ENCODE measurements at places on chromosomes 12 and 14. TPM values are rescaled to one million over a fixed set of nuclear protein-coding genes. Genes with fewer than 3 reads are reported as not detected.

REP15 gene
- total RNA-seq = 0.22 TPM

DNA sequence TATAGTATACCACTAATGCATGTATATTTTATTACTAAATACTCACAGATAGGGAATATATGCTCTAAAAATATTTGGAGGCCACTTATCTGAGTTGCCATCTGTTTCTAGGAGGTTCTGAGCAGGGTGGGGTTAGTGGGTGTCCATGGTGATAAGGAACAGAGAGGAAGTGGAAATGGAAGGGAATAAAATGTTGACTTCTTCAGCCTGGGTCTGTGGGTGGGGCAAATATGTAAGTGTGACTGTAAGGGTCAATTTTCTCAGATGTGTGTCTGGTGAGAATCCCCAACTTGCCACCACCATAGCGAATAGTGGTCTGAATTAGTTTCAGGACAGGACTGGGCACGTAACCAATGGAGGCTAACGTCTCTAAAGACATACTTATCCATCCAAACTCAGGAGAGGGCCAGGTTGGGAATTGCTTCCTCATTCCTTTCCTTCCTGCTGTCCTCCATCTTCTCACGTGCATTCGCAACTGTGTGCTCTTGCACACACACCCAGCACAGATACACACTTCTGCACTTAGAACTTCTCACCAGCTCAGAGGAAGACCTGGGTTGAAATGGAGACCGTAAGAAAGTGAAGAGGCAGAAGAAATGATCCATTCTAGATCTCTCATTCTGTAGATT is 54.2 kb upstream of the GZMB start:
- no peak for DNase-seq

- no peak for DNase-seq
Measured at GRCh38 chr14:101290611-101291010, 270.7 kb upstream of the DIO3 start.

- no peak for DNase-seq
Measured at GRCh38 chr14:60125918-60126317, 34.2 kb downstream of the PCNX4 start.

- no peak for DNase-seq
Measured at GRCh38 chr12:117034701-117035151, 64.5 kb downstream of the TESC start.

DNA sequence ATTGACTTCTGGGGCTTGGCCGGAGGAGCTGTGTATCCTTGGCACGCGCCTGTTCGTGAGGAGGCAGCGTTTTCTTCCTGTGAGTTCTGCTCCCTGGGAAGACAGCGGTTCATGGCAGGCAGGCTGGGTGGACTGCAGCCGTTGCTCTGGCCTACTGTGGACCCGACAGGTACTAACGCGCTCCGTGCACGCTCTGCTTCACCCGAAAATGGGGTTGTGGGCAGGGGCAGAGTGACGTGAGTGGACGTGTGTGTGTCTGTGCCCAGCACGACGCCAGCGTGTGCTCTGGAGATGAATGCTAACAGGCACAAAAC is 179.1 kb downstream of the KIF26A start:
- DNase-seq = no peak

GRCh38 chr12:11798856-11799501 is 149.5 kb downstream of the ETV6 start:
- DNase-seq = no peak

DNA sequence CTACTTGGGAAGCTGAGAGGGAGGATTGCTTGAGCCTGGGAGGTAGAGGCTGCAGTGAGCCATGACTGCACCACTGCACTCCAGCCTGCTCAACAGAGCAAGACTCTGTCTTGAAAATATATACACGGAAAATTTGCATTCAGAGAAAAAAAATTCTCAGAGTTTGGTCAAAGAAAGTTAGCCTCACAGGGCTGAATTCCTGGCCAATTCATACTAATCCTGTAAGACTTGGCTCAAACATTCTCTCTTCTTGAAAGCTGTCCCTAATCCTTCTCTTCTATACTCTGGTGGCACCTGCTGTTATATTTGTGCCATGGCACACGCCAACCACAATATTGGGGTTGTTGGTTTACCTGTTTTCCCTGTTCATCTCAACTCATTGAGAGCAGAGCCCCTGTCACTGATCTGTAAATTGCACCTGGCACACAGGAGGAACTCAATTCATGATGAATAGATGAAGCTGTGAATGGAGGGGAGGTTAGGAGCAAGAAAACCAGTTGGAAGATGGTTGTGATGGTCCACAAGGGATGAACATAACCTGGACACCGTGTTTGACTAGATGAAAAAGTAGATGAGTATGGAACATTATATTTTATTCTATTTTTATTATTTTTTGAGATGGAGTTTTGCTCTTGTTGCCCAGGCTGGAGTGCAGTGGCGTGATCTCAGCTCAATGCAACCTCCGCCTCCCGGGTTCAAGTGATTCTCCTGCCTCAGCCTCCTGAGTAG is 36.8 kb upstream of the SPTSSA start:
- peak; percentile 38 for DNase-seq

SLCO1B3 gene
- not detected for total RNA-seq

TPH2 gene
- not detected for total RNA-seq

RASAL1 gene
- 3.2 TPM for total RNA-seq

PPP4R4 gene
- total RNA-seq = 13.2 TPM

KRT79 gene
- total RNA-seq = not detected

CLEC9A gene
- total RNA-seq = not detected

DNA sequence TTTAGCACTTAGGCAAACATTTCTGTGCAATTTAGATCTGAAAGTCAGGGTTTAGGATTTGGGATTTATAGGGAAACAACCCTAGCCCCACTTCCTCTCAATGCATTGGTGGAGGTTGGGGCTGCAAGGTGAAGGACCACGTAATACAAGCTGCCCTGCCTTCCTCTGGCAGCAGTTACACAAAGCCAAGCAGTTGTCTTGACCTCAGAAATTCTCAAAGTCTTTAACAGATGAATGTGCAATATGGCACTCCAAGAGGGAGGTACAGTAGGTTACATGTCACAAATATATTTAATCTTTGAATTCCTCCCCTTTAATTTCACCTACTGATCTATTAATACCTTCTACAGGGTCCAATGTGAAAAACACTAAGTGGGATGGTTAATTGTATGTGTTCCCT is 23.9 kb downstream of the IFNG-AS1 start:
- DNase-seq = no peak

GRCh38 chr12:53057816-53058500 is 8.1 kb downstream of the TNS2 start:
- DNase-seq = no peak

- DNase-seq = no peak
Measured at GRCh38 chr12:56792678-56793077, 29.6 kb downstream of the HSD17B6 start.

DNA sequence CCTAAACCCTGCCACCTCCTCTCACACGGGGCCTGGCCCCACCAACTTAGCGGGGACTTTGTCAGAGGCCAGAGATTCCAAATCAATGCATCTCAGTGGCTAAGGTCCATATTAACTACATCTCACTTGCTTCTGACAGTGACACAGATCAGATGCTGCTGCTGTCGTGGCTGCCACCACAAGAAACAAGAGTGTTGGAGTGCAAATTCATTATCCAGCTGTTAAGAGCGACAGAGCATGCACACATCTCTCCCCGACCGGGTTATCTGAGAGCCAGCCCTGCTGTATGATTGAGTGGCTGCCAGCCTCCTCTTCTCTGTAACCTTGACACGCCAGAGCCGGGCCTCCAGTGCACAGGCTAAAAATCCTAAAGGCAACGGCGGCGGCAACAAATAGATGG is 40.2 kb downstream of the SPRING1 start:
- no peak for DNase-seq

GRCh38 chr12:132330549-132330881 is 1.1 kb upstream of the GALNT9 start:
- no peak for DNase-seq

GRCh38 chr12:104740668-104741067 is 217.4 kb downstream of the SLC41A2 start:
- peak; percentile 49 for DNase-seq

- DNase-seq = no peak
Measured at GRCh38 chr12:114238808-114239207, 167.1 kb downstream of the TBX5 start.

DNA sequence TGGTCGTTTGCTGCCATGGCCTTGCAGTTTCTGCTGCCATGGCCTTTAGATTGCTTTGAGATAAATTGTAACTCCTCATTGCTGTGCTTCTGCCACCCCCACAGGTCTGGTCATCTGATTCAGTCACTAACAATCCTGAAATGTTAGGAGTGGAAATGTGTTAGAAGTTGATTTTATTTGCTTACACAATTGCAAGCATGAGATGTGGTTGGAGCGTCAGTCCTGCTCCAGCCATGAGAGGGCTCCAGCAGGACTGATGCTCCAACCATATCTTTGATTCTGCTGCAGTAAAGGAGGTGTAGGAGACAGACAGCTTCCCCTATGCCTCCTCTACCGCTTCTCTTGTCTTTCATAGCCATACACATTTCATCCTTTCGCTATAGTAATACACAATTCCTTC is 226.8 kb upstream of the RGS6 start:
- DNase-seq = no peak

- no peak for DNase-seq
Measured at GRCh38 chr12:47551426-47551851, 154.4 kb downstream of the RPAP3 start.

DEGS2 gene
- total RNA-seq = 0.52 TPM

LRRC43 gene
- 0.60 TPM for total RNA-seq

RAD51AP1 gene
- 76.5 TPM for total RNA-seq

DNA sequence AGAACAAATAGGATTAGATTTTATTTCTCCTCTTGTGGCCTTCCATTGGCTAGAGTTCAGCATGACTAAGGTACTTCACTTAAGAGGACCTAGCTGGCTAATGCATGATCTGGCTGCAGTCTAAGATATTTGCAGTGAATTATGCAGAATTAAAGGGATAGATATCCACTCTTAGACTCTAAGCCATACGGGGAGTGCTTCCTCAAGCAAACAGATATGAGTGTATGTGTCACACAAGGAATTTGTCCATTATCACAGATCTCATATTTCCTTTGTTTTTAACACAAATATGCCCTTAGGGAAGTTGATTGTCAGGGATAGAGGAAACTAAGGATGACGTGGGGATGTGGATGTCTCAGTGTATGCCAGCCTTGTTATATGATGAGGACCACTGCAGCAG is 88.1 kb upstream of the DHRS4 start:
- no peak for DNase-seq

- DNase-seq = no peak
Measured at GRCh38 chr12:18684430-18684829, 53.4 kb downstream of the PLCZ1 start.

PRR4 gene
- total RNA-seq = not detected

DNA sequence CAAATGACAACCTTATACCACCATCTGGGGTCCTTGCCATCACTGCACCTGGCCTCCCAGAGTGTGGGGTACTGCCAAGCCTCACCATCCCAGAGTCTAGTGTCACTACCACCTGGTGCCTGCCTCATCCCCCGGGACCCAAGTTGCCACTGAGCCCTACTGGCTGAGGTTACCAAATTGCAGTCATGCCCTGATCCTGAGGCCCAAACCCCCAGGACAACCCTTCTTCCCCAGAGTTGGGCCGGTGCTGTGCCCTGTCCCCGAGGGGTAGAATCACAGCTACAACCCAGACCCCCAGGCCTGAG is 8.4 kb upstream of the SFSWAP start:
- DNase-seq = no peak

DNA sequence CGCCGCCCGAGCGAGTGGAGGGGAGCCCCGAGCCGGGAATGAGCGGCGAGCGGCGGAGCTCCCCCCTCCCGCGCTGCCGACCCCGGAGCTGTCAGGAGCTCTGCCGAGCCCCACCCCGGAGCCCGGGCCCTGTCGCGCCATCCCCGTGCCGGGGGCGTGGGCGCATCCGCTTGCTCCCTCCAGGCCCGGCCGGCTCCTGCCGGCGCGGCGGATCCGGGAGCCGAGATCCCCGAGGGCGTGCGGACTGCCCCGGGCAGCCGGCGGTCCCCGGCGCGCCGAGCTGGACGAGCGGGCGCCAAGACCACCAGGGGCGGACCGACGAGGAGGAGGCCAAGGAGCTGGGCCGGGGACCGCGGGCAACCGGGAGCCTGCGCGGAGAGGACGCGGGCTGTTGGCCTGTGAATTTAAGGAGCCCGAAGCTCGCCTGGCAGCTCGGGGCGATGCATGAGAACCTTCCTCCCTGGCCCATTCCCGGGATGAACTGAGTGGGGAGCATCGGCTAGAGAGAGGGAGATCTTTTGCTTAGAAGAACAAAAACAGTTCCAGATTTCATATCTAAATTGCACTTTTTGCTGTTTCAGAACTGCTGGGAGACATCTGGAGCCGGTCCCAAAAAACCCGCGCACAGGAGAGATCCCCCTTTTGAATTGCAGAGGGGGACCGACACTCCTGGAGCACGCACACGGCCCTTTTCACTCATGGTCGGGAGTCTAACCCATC is 2.0 kb downstream of the PTHLH start:
- DNase-seq = peak; percentile 8

IKBIP gene
- total RNA-seq = 14.5 TPM

GRCh38 chr12:58882826-58883225 is 37.5 kb downstream of the LRIG3 start:
- no peak for DNase-seq

DNA sequence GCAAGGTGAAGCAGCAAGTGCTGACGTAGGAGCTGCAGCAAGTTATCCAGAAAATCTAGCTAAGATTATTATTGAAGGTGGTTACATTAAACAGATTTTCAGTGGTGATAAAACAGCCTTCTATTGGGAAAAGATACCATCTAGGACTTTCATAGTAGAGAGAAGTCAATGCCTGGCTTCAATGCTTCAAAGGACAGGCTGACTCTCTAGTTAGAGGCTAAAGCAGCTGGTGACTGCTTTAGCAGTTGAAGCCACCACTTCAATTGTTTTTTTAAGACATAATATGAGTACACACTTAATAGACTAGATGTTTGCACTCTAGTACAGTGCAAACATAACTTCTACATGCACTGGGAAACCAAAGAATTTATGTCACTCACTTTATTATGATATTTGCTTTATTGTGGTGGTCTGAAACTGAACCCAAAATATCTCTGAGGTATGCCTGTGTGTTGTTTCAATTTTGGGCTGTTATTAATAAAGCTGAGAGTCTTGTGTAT is 1026.9 kb upstream of the FOXG1 start:
- no peak for DNase-seq

DNA sequence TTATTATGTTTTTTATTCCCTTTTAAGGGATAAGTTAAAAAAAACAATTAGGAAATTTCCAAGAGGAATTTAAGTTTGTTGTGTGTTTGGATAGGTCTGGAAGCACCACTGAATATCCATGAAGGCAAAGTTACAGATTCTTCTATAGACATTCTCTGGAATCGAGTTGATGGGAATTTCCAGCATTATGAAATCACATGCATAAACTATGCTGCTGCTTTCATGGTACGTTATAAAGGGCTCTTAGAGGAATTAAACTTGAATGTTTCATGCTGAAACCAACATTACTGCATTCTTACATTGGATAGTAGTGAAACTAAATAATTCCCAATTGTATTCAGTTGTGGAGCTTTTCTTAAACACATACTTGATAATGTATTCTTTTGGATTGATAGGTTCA is 21.5 kb upstream of the PTPRQ start:
- DNase-seq = no peak

GRCh38 chr12:92003701-92004100 is 141.9 kb downstream of the BTG1 start:
- DNase-seq = no peak

RDH12 gene
- not detected for total RNA-seq

Measured in activated naive CD4-positive, alpha-beta T cell treated with anti-CD3 and anti-CD28 coated beads for 36 hours (primary cell).